ENCODE measurements at places on chromosomes 16 and 17.

DNA sequence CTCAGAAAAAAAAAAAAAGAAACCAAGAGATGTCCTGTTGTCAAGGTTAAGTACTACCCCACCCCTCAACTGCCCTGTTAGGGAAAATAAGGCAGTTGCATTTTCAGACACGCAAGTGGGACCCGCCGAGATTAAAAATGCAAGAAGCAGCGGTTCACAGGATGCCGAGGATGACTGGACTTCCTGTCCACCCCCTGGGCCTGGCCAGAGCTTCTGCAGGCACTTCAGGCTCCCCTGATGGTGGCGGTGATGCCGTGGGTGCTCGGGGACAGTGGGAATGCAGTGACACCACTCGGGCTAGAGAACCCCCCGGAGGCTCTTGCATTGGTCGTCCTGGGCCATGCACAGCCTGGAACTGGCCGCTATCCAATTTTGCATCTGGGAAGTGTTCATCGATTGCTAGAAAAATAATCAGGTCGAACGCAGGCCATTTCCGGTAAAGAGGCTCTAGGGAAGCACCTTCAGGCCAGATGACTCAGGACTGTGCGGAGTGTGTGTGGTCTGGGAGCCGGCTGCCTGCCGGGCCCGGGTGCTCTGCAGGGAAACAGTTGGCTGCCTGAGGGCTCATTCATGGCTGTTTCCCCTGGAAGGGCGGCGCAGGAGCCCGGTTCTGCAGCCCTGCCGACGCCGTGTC is 13.4 kb upstream of the CRISPLD2 start:
- DNase-seq, result no peak

GRCh38 chr16:73113336-73113735 is 65.4 kb upstream of the ZFHX3 start:
- no peak for DNase-seq

- DNase-seq, result no peak
Observed at GRCh38 chr17:13086142-13086769, 68.4 kb upstream of the ELAC2 start.

DNA sequence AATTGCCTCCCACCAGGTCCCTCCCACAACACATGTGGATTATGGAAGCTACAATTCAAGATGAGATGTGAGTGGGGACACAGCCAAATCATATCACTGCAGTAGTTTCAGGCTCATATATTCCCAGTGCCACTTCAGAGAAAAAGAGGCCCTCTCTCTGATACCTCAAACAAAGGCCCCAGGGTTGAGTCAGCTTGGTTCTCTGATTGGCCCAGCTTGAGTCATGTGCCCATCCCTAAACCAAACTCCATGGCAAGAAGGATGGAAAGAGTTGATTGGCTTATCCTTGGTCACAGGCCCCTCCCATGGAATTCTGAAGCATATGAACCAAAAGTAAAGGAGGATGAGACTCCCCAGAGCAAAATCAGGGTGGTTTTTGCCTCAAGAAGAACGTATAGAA is 75.9 kb upstream of the IRX6 start:
- no peak for DNase-seq

- DNase-seq, result no peak
Observed at GRCh38 chr17:79803997-79804855, 7.3 kb upstream of the CBX8 start.

DNA sequence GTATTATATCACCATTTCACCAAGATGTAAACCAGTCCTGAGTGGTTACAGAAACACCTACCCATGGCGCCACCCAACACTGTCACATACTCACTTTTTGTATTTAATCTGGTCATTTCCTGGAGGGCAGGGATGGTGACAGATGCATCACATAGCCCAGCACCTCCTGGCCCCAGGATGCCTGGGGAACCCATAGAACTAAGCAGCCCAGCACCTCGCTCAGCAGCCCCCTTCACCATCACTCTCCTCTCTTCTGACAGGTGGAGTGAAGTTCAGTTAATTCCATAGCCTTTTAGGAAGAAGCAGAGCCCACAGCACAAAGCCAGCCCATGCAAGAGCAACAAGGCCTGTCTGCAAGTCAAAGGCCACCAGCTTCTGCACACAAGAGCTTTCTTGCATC is 27.5 kb downstream of the MYLK3 start:
- DNase-seq, result no peak

GRCh38 chr17:57916925-57917858 is 38.0 kb downstream of the CUEDC1 start:
- no peak for DNase-seq

GRCh38 chr17:62805234-62805633 is 2.9 kb downstream of the MARCHF10 start:
- no peak for DNase-seq

DNA sequence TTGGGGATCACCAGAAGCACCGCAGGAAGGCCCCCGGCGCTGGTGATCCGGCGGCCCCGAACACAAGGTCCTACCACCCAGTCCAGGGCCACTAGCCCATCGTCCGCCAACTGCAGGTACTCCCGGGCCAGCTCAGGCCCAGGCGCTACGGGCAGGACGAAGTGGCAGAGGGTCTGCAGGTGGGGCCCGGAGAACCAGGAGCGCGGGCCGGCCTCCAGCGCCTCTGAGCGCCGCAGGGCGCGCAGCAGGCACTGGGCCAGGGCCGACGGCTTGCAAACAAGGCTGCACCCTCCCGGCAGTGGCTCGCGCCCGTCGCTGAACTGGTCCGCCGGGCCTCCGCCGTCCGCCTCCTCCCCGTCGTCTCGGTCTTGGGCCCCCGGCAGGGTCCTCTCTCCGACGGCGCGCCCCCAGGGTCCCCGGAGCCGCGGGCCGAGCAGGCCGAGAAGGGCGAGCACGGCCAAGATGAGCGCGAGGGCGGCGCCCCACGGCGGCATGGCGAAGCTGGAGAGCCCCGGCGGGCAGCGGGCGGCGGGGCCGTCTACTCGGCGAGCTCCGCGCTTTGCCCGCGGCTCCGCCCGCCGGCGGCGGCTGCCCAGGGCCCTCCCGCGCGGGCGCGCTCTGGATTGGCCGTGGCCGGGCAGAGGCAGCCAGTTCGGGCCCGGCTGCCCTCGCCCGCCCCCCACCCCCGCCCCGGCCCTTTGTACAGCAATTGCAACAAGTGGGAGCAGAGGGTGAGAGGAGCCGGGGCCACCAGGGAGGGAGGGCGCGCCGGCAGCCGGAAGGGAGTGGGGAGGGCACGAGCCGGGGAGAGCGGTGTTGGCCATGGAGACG is at the start of gene ABHD15:
Gene ABHD15, minus strand, starts transcription at position 565 of the 831 bp plus-strand sequence. Its CDS starts 71 bp downstream, at position 494.
- DNase-seq, result no peak

DNA sequence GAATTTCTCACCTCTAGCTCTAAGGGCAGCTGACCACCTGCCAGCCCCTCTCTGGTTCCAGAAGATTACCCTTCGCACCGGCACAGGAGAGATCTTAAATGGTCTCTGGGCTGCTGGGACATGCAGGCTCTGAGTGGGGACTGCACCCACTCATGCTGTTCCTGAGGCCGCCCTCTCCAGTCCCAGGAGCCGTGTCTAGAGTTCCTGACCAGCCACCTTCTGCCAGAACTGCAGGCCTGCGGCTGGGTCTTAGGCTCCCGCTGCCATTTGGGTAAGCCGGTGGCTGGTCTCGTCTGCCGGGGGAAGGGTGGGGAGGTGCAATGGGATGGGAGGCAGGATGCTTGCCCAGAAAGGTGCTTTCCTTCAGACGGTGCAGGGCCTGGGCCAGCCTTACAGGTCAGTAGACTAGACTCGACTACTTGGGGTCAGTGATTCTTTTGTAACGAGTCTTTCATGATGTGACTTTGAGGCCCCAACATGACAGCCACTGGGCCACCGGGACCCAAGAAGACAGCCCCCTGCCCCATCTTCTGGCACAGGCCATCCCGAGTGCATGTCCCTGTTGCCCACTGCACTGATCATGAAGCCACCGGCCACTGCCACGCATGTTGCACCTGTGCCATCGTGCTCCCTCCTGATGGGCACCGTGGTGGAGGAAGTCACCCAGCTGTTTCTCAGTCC is 26.4 kb downstream of the B9D1 start:
- no peak for DNase-seq

- no peak for DNase-seq
Observed at GRCh38 chr16:5502467-5502869, 404.9 kb upstream of the EEF2KMT start.

DNA sequence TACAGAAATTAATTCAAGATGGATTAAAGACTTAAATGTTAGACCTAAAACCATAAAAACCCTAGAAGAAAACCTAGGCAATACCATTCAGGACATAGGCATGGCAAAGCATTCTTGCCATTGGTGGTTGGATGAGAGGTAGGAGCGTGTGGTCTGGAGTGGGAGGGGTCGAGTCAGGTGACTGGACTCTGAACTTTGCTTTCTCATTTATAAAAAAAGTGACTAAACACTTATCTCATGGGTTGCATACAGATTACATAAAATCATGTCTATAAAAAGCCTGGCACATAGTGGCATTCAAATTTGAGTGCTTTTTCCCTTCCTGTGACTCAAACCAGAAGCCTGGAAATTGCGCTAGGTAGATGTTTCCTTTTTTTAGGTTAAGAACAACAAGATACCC is 159.7 kb upstream of the SHISA6 start:
- no peak for DNase-seq

DNA sequence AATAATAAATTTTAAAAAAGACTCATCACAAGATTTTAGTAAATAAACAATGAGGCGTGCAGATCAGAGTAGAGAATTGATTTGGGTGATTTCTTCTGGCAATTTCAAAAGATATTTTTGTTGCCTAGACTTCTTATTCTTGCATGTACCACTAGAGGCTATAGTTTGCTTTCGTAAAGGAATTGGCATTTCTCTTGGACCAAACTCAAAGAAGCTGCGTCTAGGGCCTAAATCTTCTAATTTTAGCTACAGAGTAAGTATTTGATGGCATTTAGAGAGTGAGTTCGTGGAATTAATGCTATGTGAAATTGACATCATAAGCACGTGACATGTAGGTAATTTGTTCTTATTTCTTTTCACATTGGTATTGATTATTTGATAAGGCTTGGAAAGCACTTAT is 24.4 kb upstream of the ABCC11 start:
- DNase-seq, result no peak

DNA sequence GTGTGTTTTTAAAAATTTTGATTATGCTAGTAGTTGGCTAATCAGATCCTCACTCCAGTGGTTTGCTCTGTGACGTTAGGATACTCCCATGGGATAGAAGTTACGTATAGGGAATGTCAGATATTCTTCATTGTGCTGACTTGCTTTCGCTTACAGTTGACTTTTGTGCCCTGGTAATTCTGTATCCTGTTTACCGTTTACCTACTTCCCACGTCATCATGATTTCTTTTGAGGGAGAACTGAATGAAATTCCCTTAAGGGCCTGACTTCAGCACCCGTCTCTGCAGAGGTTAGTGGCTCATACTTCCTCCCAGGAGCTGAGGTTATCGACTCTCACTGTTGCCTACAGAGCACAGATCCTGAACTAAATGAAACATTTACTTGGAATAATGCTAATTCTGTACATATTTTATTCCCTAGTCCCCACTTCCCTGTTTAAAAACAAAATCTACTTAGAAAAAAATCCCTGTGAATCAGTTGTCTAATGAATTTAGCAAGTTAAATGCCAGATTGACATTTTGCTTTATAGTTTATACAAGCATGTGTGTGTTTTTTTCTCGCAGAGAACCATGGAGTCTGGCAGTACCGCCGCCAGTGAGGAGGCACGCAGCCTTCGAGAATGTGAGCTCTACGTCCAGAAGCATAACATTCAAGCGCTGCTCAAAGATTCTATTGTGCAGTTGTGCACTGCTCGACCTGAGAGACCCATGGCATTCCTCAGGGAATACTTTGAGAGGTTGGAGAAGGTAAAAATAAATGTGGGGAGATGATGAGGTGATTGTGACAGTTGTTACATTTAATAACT is 2.8 kb downstream of the PRKAR1A start:
- DNase-seq, result no peak

DNA sequence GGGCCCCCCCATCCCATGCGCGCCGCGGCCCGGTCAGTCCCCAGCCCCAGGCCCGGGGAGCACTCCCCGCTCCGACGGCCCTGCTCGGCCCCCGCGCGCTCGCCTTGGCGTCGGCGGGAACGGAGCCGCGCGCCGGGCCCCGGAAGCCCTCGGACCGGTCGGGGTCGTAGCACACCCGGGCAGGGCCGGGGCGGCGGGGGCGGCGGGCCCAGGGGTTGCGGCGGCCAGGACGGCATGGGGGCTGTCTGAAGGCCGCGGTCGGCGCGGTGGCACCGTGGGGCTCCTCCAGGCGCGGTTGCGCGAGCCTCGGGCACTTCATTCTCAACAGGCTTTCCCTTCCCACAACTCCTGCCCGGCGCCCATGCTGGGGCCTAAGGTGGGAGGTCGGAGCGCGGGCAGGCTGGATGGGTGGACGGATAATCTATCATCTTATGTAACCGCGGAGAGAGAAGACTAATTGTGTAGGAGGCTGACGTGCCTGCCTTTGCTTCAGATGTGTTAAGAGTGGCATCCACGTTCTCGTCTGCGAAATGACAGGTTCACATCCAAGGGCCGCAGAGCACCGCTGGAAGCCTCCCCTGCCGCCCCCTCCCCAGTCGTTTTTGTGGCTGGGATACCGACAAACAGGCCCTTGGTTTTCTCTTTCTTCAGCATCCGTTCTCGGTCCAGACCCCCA is 708 bp downstream of the BAIAP2 start:
- no peak for DNase-seq

DNA sequence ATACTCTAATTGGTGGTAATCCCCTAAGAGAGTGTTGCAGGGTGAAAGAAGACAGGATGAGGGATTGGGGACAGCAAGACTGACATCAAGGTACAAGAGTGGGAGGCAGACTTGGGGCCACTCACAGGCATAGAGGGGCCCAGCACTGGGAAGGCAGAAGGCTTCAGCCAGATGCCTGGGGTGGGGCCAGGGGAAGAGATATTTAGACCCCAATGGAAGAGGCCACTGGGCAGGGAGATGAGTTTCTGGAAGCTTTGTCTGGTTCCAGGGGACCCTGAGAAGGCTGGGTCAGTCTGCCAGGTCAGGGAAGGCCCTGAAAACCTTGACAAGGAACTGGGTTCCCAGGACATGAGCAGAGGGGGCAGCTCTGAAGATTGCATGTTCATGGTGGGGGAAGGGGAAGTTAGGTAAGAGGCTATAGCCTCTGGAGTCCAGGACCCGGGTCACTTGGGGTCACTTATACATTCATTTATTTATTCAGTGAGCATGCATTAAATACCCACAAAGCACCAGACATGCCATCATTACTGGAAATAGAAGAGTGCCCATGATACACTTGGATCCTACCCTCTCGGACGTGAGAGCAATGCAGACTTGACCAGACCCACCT is 92.9 kb downstream of the TMEM132E start:
- DNase-seq, result no peak

DNA sequence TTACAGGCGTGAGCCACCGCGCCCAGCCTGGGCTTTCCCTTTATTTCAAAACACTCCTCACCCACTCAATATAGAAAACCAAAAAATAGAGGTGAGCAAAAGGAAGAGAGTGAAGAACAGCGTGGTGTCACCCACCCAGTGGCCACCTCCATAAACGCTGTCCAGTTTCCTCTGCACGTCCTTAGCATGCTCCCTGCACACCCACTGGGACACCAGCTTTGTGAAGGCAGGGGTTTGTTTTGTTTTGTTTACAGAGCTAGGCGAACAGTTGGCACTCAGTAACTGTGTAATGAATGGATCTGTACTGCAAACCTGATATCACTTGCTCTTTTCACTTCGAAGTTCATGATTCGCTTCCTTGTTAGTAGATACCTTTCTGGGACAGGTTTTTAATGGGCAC is 73.0 kb downstream of the PRKCB start:
- DNase-seq, result no peak
